ENCODE measurements at places on chromosomes 16 and 17. TPM values are rescaled to one million over a fixed set of nuclear protein-coding genes. Genes with fewer than 3 reads are reported as not detected.

DNA sequence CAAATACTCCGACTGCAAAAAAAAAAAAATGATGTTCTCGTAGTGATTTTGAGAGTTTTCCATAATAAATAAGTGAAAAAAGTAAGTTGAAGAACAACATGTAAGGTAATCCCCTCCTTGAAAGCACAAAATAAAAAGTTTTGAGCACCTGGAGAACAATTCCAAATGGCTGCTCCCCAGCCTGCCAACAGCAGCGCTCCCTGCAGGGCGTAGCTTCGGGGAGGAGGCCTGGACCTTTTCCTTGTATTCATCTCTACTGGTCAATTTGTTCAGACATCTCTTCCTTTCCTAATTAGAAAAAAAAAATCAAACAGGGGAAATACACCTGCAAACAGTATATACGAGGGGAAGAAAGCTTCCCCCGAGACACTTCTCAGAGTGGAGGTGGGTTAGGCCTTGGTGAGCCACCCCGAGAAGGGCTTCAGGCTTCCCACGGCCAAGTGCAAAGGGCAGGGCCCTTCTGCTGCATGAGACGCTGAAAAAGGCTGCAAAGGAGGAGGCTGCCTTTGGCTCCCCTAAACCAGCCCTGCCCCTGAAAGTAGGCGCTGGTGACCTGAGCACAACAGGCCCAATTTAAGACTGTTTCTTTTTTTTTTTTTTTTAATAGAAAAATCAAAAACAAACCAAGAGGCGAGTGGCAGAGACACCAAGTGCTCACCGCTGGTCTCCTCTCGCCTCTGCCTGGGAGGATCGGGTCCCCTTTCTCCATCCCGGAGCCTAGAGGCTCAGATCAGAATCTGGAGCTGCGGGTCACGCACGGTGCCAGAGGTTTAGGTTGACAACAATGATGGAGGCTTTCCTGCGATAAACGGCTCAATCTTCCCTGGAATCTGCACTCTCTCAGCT is 193.1 kb upstream of the FOXF1 start:
- DNase-seq = no peak

DNA sequence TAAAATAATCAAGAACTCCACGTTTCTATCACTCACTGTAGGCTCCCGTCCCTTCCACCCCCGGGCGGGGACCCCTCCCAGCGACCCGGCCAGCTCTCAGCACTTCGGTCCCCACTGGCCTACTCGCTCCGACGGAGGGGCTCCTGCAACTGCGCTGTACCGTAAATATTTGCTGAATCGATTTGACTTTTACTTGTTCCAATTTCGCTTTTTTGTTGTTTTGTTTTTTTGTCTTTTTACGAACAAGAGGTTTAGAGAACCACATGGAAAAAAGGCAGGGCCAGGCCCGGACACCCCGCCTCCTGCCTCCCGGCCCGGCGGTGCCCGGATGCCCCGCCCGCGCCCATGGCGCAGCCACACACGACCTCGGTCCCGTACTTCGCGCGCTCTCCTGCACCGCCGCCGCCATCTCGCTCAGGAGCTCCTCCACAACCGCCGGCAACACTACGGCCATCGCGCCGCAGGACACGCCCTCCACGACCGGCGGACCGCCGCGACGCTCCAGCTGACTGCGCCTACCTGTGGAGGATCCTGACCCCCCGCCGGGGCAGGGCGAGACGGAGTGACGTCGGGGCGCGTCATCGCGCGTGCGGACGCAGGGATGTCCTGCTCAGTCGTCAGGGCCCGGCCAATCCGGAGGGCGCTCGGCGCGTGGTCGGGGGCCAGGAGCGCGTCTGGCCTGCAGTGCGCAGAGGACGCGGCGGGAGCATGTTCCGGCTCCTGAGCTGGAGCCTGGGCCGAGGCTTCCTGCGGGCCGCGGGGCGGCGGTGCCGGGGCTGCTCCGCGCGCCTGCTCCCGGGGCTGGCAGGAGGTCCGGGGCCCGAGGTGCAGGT is at the start of the genes TTC19 and ZSWIM7:
Gene TTC19 (plus strand): TSS at position 684 of the 833 bp plus-strand sequence. CDS start 25 bp downstream, at position 709.
Gene ZSWIM7 (minus strand): TSS at position 564 of the 833 bp plus-strand sequence. CDS start 110 bp downstream, at position 454.
- peak; percentile 97 for DNase-seq

GRCh38 chr16:49011901-49012300 is 269.7 kb downstream of the CBLN1 start:
- no peak for DNase-seq

- DNase-seq = no peak
Observed at GRCh38 chr16:68644296-68644695, 814 bp upstream of the CDH3 start.

DNA sequence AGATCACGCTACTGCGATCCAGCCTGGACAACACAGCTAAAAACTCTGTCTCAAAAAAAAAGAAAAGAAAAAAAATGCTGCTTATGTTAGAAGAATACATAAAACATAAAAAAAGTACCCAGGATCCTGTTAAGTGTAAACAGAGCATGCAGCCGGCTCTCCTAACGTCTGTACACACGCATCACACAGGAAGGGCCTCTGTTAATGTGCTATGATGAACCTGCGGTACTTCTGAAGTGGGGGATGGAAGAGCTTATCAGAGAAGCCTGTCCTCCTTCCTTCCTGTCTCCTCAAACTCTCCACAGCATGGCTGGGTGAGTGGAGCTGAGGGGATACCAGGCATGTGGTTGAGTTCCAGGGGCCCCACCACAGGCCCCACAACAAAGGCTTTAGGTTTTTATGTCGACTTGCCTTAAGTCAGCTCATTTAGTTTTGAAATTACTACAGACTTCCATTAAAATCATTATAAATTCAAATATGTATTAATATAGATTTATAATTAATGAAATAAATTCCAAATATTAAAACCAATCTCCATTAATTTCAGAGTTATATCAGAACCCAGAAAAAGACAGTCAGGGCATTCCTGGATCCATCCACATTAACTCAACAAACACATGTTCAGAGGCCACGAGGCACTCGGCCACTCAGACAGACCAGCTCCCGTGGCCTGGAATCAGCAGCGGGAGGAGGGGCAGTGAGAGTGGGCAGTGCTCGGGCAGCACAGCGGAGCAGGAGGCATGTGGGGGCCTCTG is 11.7 kb downstream of the CCDC57 start:
- no peak for DNase-seq

DNA sequence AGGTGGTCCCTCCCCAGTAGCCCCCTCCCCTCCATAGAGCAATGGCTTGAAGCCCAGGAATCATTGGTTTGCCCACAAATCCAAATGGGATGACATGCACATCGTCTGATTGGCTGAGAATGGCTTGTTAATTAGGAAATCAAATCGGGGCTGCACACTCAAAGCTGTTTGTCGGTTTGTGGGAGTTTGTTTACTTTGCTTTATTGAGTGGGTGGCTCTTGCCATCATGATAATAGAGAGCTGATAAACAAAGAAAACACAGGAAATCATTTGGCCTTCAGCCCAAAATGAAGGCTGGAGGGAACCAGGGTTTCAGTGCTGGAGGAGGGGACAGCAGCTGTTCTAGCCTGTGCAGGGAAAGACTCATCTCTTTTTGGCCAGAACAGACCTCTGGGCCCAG is 316.3 kb downstream of the CBLN1 start:
- no peak for DNase-seq

DNA sequence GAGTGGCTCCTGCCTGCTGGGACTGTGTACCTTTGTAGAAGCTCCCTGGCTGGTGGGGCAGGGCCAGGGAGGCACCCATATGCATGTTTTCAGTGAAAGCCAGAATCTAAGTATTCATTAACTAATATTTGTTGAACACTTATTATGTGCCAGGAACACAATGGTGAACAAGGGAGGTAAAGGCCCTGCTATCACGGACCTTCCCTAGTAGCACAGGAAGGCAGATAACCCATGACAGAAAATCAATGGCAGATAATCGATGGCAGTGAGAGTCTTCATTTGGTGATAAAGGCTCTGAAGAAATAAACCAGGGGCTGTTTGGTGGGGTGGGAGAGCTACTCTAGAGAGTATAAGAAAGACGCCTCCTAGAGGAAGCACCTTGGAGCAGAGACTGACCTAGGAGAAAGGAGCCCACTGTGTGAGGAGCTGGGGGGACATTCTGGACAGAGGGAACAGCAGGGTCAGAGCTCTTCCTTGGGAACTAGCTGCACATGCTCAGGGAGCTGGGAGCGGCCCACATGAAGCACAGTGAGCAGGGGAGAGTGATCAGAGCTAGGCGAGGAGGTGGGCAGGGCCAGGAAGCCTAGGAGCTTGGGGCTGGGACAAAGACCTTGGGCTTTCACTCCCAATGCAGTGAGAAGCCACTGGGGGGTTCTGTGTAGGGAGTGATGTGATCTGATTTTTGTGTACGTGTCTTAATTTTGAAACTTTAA is 78.5 kb downstream of the SPECC1 start:
- DNase-seq = no peak

DNA sequence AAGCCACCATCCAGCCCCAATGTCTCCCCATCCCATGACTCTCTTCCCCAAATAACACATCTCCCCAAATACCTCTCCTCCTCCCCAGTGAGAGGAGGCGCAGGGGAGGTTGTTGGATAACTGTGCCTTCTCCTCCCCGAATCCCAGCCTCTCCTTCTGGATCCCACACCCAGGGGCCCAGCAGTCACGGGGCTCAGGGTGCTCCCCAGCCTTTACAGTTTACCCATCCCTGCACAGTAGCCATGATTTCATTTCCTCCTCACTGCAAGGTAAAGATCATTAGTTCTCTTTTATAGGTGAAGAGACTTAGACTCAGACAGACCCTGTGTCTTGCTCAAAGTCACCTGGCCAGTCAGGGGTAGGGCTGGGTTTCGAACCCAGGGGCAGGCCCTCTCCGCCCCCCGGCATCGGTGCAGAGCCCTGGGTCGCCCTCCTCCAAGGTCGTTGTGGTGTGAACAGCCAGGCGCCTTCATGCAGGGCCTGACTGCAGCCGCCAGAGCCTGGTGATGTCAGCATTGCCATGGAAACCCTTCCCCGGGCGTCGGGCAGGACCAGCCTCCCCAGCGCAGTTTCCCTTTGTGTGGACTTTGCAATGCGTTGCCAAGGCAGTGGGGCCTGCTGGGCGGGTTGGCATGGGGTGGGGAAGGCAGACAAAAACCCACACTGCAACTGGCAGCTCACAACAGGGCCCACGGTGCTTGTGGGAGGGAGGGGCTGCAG is 53.3 kb upstream of the TOB1 start:
- peak; percentile 89 for DNase-seq

GRCh38 chr17:4711661-4712181 is 1.3 kb downstream of the ARRB2 start:
- DNase-seq = no peak

SPATA22 gene
- total RNA-seq = not detected

SEPTIN12 gene
- total RNA-seq = not detected
